ENCODE measurements at places on chromosomes 12 and 14.

DNA sequence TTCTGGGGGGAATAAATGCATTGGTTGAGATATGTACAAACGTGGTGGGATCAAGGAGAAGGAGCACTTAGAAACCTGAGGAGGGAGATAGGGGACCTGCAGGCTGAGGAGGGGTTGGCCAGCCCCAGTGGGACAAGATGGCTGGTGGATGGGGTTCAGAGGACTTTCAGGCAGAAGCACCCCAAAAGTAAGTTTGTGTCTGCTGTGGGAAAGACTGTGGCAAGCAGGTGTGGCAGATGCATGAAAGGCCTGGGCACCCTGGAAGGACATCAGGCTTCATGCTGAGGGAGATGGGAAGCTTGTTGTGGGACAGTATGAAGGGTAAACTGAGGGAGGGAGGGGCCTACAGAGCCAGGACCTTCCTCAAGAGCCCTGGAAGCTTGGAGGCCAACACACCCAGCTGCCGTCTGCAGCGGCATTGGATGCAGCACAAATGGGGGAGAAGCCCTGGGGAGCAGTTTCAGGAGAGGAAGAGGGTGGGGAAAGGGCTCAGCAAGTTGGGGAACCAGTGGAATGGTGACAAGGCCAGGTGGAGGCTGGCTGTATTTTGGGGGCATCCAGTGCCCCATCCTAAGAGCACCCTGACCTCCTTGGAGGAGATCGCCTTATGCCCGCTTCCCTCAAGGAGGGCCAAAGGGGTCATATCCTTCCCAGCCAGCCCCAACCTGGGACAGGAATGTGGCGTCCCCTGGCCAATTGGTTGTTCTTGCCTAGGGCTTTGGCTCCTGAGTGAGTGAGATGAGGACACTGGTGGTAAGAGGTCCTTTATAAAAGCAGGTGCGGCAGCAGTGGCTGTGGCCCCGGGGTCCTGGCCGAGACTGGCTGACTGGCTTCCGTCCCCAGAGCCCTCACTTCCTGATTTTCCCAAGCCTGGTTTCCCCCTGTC is 20.7 kb downstream of the NFKBIA start:
- no peak for DNase-seq

GRCh38 chr12:52873832-52874572 is 25.2 kb upstream of the KRT78 start:
- no peak for DNase-seq

DNA sequence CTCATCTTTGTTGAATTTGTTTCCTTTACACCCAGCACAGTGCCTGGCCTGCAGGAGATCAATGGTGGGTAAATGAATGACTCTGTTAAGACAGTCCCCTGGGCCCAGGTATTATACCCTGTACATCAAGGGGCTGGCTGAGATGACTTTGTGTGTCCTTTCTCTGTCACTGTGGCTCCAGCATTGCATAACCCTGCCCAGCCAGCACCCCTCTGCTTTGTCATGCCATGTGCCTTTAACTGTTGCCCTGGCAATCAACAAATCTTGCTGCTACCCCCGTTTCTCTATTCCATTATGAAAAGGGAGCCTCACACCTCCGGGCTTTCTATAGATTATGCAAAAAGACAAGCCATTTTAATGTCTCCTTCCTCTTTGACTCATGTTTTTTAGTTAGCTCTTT is 7.6 kb upstream of the FLVCR2 start:
- DNase-seq, result no peak

DNA sequence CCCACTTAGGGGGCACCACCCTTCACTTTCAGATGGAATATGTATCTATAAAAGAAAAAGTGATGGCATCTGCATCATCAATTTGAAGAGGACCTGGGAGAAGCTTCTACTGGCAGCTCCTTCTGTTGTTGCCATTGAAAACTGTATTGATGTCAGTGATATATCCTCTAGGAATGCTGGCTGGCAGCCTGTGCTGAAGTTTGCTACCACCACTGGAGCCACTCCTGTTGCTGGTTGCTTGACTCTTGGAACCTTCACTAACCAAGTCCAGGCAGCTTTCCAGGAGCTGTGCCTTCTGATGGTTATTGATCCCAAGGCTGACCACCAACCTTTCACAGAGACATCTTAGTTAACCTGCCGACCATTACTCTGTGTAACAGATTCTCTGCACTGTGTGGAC is 44.7 kb downstream of the RIMKLB start:
- no peak for DNase-seq

GRCh38 chr12:90167518-90168208 is 459.0 kb upstream of the ATP2B1 start:
- no peak for DNase-seq

Data from NAMALWA (cell line).